Epithelial cell of proximal tubule (primary cell): ENCODE measurements at places on chromosomes 11 and 22. TPM values are rescaled to one million over a fixed set of nuclear protein-coding genes. Genes with fewer than 3 reads are reported as not detected.

DNA sequence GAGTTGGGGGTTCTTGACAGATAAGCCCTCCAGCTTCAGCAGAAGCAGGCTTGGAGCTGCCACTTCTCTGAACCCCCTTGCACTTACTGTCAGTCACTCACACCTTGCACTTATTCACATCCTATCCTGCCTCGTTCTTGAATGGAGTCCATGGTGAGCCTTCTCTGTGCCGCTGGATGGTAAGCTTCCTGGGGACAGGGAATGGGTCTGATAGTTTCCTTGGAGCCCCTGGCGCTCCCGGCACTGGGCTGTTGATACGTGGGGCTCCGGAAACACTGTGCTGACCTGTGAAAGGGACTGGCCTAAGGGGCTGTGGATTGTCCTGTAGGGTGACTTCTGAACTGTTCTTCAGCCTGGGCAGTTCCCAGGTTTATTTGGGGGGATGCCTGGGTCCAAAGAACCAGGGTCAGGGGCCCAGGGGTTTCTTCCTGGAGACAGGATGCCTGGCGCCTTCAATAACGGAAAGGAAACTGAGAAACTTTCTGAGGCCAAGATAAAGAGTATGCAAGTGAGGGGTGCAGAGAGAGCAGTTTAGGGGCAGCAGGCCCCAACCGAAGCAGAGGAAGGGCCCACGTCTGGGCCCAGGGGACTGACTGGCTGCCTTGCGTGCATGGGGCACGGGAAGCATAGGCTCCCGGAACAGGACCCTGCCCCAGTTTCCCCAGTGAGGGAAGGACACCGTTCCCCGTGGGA lies 709 bp upstream of the ST3GAL4 start:
- DNase-seq = no peak

Gene C11orf52
- total RNA-seq = 4.0 and 5.0 TPM in 2 replicates

Gene OR6A2
- 0.07 TPM in 1 of 2 replicates, not detected in the other for total RNA-seq

DNA sequence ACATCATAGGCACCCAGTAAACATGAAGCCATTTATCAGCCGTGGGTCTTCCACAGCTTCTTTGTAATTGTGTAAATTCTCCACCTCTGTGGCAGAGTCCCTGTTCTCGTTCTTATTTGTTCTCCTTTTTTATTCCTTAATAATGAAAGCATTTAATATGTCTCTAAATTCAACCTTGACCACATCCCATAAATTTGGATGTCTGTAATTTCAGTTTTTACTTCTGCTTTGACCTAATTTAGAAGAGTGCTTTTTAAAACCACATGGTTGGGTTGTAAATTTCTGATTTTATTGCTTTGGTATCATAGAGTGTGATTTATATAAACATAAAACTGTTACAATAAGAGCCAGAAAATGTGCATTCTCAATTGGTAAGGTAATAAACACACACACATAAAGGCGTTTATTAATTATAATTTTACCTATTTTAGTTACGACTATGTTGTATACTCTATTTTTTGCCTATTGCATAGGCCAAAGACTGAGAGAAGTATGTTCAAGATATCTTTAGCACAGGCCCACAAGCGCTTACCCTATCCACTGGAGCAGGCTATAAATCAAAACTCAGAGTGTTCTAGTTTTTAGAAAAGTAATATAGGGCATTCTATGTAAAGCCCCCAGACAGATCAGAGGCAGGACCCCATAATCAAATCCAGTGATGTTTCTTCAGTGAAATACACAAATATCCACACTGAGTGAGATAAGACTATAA lies 58.0 kb upstream of the CCND1 start:
- no peak for DNase-seq

GRCh38 chr11:62433141-62433903 lies 14.5 kb downstream of the SCGB1A1 start:
- DNase-seq = no peak

GRCh38 chr11:20563866-20564265 lies 35.5 kb upstream of the SLC6A5 start:
- no peak for DNase-seq

GRCh38 chr22:42680648-42681047 lies 31.5 kb upstream of the CYB5R3 start:
- peak; percentile 76 for DNase-seq

Gene PKNOX2
- total RNA-seq = 0.14 TPM in 1 of 2 replicates, not detected in the other

DNA sequence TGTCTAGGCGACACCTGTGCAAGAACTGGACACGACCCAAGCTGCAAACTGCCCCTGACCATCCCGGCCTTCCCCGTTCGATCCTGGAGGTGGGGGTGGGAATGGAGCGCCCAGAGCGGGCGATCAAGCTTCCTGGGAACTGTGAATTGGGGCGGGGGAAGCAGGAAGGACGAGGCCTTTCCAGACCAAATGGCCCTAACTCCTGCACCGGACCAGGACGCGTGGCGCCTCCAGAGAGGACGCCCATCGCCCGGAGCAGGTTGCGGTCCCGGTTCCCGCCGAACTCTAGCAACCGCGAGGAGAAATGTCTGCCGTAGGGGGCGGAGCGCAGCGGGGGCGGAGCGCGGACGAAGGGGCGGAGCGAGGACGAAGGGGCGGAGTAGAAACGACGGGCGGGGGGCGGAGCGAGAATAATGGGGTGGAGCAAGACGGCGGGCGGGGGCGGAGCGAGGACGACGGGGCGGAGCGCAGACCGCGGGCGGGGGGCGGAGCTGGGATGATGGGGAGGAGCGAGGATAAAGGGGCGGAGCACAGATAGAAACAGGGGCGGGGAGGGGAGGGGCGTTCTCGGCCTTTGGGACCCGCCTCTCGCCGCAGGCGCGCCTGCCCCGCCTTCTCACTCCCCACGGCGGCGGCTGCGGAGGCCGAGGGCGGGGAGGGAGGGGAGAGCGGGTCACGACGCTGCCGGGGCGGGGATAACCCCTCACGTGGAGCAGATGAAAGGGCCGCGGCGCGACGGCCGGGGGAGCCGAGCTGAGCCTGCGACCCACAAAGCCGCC lies at the start of gene ZNRF3:
Gene ZNRF3 (plus strand): TSS at position 695 of the 779 bp plus-strand sequence. CDS start 195 bp downstream, outside the sequence.
- no peak for DNase-seq

Gene EHF
- total RNA-seq = 17.1 and 22.7 TPM in 2 replicates
